ENCODE measurements at places on chromosomes 3 and 15.
A peak's percentile ranks its signal among the peaks of the same experiment; 100 is the strongest.

- peak; percentile 33 for DNase-seq
Observed at GRCh38 chr3:63975723-63976122, 47.6 kb downstream of the PSMD6 start.

DNA sequence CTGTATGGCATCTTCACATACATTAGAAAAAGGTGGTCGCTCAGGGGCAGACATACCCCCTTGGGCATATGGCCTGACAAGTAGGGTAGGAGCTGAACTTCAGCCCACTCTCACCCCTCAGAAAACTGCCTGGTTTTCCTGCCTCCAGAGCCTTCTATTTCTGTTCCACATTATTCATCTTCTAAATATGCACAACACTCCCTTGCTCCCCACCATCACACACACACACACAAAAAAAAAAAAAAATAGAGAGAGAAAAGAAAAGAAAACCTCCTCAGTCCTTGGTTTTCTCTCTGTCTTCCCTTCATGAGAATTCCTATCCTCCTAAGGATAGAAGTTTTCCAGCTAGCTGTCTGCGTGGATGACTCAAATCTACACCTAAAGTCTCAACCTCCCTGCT is 5.6 kb upstream of the ROPN1 start:
- DNase-seq = no peak

- no peak for DNase-seq
Observed at GRCh38 chr3:2303566-2303965, 204.9 kb downstream of the CNTN4 start.

- DNase-seq = no peak
Observed at GRCh38 chr15:42826251-42826890, 89.4 kb upstream of the CDAN1 start.

- no peak for DNase-seq
Observed at GRCh38 chr15:33068007-33068481, 126.5 kb downstream of the FMN1 start.

GRCh38 chr15:86384186-86384585 is 304.5 kb downstream of the AGBL1 start:
- DNase-seq = no peak

DNA sequence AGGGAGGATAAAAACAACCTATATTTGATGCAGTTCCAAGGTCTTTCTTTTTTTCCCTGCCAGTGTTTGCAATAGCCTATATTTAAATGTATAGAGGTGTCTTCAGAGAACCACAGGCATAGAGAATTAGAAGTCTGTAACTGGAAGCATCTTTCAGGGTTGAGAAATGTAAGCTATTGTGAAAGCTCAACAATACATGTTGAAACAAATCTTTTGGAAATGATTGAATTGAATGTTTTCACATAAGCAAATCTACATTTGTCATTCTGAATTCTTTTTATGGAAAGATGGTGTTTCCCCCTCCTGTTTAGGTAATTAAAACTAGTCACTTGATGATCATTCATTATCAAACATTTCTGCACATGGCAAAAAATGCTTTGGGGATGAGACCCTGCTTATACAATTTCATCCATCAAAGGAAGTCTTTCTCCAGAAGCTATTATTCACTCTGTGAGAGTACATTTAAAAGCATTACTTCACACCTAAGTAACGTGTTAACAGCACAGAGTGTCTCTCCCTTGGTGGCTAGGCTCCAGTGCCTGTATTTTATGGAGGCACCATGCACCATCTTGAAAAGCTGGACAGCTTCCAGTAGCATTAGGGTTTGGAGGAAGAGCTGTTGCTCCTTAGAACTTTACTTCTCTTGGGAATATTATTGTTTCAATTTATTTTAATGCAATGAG is 406.2 kb downstream of the LSAMP start:
- peak; percentile 28 for DNase-seq

- DNase-seq = no peak
Observed at GRCh38 chr3:54547051-54547450, 380.8 kb downstream of the LRTM1 start.

Data from hippocampal formation (tissue), 2 donors.